Effector CD8-positive, alpha-beta T cell (primary cell): ENCODE measurements at places on chromosomes 2 and 18.

GRCh38 chr2:70766357-70767078 is 1.5 kb downstream of the ADD2 start:
- DNase-seq = no peak

DNA sequence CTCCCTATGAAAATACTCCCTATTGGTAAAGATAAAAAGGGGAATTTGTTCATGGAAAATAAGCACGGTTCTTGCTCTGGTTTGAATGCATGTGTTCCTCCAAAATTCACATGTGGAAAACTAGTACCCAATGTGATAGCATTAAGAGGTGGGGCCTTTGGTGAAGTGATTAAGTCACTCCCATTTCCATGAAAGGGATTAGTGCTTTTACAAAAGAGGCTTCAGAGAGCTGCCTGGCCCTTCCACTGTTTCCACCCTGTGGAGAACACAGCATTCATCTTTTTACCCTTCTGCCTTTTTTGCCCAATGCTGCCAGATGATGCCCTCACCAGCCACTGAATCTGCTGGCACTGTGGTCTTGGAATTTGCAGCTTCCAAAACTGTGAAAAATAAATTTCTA is 666.8 kb downstream of the ARHGAP15 start:
- no peak for DNase-seq

DNA sequence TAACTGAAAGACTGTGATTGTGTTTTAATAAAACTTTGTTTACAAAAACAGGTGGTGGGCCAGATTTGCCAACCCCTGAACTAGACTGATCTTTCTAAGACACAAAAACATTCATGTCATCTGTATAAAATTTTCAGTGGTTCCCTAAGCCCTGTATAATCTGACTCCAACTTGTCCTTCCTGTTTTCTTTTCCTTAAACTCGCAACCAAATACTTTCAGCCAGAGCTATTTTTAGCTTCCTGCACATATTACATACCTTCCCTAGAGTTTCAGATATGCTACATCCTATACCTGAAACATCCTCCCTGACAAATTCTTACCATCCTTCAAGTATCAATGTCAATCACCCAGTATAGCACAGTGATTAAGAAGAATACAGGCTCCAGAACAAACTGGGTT is 4.8 kb downstream of the GCFC2 start:
- no peak for DNase-seq

DNA sequence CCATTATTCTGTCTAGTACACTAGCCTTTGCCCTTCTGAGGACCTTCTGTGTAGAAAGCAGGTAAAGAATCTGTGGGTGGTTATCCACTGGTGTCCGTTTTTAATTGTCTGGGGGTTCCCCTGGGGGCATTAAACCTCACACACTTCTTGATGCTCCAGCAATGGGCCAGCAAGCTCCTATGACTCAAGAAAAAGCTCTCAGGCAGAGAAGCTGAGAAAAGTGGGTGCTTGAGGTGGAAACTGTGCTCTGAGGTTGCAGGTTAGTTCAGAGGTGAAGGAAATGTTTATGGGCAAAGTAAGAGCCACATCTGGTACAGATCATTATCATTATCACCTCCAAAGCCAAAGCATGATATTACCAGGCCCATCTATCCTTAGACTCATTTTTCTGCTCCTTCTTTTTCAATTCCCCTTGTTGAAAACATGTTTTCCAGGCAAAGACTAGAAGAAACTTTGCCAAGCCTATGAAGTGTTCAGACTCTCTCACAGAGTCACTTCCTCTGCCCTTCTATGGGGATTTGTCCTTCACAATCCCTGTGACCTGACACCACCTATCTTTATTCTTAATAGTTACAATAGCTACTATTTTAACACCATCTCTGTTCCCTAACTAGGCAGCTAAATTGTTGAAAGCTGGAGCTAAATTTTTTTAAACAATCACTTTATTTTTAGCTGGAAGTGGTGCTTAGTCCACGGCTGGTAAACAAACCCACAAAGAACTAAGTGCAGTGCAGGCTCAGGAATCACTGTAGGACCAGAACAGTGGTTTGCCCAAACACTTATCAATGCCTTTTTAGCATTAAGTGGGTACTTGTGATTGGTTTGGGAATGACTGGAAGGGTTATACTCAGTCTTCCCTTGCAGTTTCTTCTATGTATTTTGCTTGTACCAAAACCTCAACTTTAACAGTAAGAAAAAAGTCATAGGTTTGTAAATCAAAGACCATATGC is 512.8 kb upstream of the POU3F3 start:
- DNase-seq = no peak

- no peak for DNase-seq
Measured at GRCh38 chr2:28224648-28225472, 167.8 kb upstream of the FOSL2 start.

GRCh38 chr2:48738806-48739205 is 16.7 kb downstream of the LHCGR start:
- DNase-seq = no peak

- no peak for DNase-seq
Measured at GRCh38 chr2:36369716-36370115, 14.1 kb downstream of the CRIM1 start.

- no peak for DNase-seq
Measured at GRCh38 chr2:215729985-215730620, 283.2 kb downstream of the MREG start.

- DNase-seq = no peak
Measured at GRCh38 chr2:232239951-232240681, 138.4 kb upstream of the ALPP start.

DNA sequence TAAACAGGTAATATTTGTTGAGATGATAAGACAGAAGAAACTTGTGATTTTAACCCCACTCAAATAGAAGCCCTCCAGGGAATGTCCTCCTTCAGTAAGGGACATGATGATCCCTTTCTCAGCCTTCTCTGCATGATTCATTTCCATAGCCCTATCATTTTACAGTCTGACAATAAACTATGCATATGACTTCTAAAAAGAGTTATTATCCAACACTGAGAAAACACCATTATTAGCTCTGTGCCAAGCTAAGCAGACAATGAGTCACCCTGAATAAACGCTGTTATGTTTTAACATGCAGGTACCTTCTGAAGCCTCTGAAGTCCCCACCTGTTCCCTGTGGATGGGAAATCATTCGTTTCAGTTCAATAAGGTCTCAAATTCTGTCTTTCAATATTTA is 54.7 kb downstream of the DTNB start:
- DNase-seq = no peak

- no peak for DNase-seq
Measured at GRCh38 chr18:51522821-51523220, 325.3 kb upstream of the MEX3C start.

DNA sequence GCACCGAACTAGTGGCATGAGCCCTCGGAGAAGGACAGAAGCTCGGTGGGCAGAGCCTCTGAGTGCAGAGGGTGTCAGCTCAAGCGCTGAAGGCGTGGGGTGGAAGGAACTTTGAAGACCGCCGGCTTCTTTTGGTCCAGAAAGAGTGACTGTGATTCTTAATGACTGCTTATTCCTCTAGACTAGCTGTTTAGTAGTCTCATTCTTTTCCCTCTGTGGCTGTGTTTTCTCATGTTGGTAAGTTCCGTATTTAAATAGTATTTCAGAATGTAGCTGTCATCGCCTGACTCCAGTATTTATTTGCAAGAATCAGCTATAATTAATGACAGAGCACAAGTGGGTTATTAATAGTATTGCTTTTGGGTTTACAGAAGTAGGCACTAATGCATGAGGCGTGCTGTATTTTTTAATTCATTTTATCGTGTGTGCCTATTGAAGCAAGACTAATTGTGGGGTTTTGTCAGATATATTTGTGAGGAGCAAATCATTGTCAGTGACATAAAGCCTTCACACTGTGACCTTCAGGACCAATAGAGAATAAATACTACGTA is 80.8 kb upstream of the NFATC1 start:
- no peak for DNase-seq

DNA sequence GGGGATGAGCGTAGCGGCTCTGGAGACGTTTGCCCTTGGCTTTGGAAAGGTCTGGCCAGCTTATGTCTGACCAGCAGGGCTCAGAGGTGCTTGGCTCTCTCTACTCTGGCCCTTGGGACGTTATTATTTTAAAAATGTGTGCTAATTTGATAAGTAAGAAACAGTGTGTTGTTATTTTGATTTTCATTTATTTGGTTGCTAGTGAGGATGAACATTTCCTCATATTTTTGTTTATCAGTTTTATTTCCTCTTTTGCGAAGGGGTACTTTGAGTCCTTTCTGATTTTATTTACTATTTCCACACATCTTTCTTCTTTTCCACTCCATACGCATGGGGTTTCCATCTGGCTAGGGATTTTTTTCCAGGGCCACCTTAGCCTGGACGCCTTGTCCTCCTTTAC is 11.4 kb downstream of the CXCR4 start:
- DNase-seq = no peak

- no peak for DNase-seq
Measured at GRCh38 chr18:78510636-78511035, 469.0 kb upstream of the SALL3 start.

DNA sequence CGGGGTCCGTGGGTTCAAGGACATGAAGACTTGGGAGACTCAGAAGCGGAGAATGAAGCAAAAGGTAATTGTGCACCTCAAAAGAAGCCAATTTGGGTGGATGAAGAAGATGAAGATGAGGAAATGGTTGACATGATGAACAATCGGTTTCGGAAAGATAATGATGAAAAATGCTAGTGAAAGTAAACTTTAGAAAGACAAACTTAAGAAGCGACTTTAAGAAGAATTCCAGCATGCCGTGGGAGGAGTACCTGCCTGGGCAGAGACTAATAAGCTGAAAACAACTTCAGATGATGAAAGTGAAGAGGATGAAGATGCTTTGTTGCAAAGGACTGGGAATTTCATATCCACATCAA is 43.5 kb downstream of the PSTPIP2 start:
- no peak for DNase-seq

GRCh38 chr18:62335494-62335893 is 10.4 kb downstream of the TNFRSF11A start:
- DNase-seq = no peak

DNA sequence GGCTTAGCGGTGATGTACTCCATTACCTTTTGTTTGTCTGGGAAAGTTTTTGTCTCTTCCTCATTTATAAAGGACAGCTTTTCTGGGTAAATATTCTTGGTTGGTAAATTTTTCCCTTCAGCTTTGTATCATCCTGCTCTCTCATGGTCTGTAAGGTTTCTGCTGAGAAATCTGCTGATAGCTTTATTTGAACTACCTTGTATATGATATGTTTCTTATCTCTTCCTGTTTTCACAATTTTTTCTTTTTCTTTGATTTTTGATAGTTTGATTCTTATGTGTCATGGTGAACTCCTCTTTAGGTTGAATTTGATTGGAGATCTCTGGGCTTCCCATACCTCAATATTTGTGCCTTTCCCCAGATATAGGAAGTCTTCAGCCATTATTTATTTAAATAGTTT is 44.7 kb downstream of the MSTN start:
- DNase-seq = no peak

DNA sequence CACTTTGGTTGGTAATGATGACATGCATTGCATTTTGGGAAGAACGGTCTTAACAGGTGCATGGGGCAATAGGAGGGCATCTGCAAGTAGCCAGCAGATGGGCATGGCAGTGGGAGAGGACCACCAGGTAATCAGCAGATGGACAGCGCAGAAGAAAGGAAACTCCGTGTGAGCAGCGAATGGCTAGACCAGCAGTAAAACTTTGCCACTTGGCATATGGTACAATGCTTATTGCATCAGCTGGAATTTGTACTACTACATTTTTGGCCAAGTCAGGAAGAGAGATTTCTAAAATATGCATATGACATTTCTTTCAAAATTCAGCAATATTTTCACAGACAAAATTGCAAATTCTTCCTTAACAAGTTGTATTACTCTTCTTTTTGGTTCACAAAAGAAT is 768.5 kb downstream of the LRP1B start:
- DNase-seq = no peak

GRCh38 chr2:55550368-55551102 is 31.0 kb downstream of the CFAP36 start:
- DNase-seq = no peak

- DNase-seq = no peak
Measured at GRCh38 chr18:35624146-35624545, 42.6 kb downstream of the GALNT1 start.

DNA sequence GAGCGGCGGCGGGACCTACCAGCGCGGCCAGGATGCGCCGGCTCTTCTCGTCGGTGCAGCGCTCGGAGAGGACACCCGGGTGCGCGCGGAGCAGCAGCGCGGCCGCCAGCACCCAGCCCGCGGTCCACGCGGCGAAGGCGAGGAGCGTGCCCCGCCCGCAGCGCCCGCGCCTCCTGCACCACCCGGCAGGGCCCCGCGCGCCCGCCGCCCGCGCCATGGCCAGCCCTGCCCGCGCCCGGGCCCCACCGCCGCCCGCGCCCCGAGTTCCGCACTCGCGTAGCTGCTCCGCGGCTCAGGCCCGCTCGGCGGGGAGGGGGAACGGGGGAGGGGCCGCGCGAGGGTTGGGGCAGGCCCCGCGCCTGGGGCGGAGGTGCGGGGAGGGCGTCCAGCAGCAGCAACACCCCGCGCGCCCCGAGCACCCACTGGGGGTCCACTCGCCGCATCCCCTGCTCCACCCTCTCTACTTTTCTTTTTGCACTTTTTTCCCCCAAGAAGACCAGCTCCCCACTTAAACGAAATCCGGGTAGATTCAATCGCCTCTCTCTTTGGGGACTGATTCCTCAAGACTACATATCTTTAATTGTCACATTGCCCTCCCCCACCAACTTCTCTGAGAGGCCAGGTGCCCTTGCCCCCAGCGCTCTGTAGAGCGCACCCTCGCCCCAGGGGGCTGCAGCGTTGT is at the start of gene DIPK1C:
DIPK1C (minus strand) TSS at position 266 of the 682 bp plus-strand sequence; CDS start at position 217, 49 bp downstream.
- no peak for DNase-seq

GRCh38 chr2:55138882-55139229 is 88.6 kb upstream of the RTN4 start:
- no peak for DNase-seq

DNA sequence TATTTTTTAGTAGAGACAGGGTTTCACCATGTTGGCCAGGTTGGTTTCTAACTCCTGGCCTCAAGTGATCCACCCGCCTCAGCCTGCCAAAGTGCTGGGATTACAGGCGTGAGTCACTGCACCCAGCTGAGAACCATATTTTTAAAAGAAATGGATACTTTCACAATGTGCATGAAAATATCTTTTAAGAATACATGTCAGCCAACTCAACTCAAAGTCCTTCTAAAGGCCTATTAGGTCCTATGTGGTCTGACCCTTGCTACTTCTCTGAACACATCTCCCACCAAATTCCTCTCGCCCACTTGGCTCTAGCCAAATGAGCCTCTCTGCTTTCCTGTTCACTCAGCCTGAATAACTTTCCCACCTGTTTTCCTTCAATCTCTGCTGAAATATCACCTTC is 119.6 kb downstream of the MTX2 start:
- no peak for DNase-seq

DNA sequence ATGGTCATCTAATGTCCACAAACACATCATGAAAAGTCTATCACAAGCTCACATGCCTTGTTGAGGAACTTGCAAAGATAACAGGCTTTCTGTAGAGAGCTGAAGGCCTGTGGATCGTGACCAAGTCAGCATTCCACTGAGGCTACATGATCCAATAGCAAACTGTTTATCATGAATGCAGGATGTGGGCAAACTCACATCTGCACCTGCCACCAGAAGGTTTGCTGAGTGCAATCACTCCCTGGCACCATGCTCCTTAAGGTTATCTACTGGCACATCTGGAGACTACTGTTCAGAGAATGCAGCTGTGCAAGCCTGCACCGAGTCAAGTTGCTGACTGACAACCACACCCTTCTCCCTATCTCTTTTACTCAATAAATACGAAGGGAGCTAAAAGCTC is 67.3 kb upstream of the ACAA2 start:
- DNase-seq = no peak
